A549 (cell line): ENCODE measurements at places on chromosomes 2 and 18.

- DNase-seq = no peak
Observed at GRCh38 chr2:157779794-157780193, 96.3 kb downstream of the ACVR1 start.

DNA sequence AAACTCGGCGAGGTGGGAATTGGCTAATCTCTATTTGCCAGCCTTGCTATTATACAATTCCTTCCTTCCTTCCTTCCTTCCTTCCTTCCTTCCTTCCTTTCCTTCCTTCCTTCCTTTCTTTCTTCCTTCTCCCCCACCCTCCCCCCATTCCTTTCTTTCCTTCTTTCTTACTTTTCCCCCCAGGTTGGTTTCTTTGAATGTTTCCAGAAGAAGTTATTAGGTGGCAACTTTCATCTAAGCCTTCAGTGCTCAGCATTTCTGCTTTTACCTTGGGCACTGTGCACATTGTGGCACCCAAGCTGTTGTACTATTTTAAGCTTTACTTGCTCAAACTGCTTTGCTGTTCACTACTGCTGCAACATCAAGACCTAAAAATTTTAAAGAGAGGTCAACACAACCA, 17.2 kb upstream of the CSRNP3 start:
- DNase-seq = no peak

GRCh38 chr18:1464444-1465217, 560.0 kb downstream of the ADCYAP1 start:
- no peak for DNase-seq

GRCh38 chr2:45821558-45822271, 170.2 kb downstream of the PRKCE start:
- DNase-seq = peak; percentile 62

GRCh38 chr2:76393356-76393755, 682.6 kb upstream of the GCFC2 start:
- no peak for DNase-seq
